ENCODE measurements at places on chromosomes 2 and 18.
A peak's percentile ranks its signal among the peaks of the same experiment; 100 is the strongest.

- DNase-seq: no peak
Observed at GRCh38 chr2:199727306-199727705, 123.7 kb downstream of the FTCDNL1 start.

DNA sequence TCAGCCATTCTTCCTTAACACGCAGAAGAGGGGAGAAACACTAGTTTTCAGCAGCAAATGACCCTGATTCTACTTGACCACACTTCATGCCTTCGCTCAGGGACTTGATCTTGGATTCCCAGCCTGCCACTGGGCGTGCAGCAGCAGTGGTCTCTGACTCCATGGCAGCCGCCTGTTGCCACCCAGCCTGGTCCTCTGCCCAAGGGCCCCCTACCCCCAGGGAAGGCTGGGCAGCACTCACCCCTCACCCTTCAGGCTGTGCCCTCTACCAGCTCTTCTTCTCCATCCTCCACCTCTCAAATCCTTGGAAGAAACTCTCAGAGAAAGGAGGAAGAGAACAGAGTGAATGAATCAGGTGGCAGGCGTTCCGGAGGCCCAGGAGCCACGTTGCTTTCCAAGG is 32.1 kb upstream of the RPL31 start:
- no peak for DNase-seq

DNA sequence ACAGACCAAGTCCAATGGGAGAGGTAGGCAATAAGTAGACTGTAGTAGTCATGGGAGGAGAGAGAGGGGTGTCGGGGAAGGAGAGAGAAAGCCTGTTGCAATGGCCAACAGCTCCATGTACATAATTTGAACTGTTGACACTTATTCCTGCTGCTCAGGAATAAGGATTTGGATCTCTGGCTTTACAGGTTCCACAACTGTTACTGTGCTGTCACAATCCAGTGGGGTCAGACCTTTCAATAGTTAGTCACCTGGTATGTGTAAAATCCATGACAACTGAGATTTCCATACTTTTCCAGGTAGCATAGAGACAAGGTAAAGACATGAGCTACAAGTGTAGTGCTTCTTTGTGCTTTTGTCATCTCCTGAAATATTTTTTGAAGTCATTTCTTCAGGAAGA is 47.5 kb upstream of the RIOK3 start:
- no peak for DNase-seq

DNA sequence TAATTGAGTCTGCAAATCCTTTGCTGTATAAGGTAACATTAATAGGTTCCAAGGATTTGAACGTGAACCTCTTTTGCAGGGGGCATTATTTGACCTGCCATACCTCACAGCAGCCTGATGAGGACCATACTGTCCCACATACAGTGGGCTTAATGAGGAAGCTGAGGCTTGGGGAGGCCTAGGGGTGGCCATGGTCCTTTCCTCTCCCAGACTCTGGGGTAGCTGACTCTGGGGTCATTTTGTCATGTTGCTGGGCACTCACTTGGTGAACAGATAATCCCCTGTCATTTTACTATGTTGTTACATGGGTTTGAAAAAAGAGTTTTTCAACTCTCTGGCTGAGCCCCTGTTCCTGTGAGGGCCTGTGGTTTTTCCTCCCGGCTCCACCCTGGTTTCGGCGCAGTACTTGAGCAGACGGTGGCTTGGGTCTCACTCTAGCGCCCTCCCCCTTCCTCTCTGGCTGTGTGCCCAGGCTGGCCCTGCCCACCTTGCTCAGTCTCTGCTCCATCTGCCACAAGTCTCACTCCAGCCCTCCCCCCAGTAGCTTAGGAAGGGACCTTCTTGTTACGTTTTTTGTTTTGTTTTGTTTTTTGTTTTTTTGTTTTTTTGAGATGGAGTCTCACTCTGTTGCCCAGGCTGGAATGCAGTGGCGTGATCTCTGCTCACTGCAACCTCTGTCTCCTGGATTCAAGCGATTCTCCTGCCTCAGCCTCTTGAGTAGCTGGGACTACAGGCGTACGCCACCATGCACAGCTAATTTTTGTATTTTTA is 21.0 kb downstream of the INPP4A start:
- peak; percentile 99 for DNase-seq

- DNase-seq: peak; percentile 17
Observed at GRCh38 chr2:134080386-134081089, 173.3 kb upstream of the MGAT5 start.

- DNase-seq: no peak
Observed at GRCh38 chr18:3100498-3101132, 87.7 kb upstream of the LPIN2 start.

DNA sequence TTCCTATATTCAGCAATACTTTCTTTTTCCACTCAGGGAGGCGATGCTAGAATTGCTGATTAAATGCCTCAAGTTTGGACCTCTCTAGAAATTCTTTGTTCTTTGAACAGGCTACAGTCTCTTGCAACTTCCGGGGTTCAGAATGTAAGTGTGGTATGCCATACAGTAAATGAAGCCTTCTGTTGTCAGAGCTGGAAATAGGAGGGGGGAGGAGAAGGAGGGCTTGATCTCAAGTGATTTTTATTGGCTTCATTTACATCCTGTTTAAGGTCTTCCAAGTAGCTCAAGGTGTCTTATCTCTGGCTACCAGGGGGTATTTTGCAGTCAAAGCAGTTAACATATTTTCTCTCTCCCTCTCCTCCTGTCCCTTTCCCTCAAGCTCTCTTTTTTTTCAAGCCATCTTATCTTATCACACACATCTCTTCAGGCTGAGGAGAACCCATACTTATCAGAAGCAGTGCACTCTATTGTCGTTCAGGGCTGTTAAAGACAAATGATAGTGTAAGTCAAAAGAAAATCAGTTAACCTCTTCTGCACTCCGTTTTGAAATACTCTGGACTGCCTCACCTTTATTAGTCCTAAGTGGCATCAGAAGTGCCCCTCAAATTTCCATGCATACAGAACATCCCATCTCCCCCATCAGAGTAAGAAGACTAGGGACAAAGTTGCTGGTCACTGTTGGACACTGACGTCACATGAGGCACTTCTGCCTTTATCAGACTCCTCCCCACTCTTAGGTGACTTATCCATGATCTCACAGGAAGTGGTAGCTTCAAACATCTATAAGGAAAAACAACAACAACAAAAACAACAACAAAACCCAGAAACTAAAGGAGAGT is 112.2 kb downstream of the ZNF521 start:
- no peak for DNase-seq

- DNase-seq: no peak
Observed at GRCh38 chr18:74248189-74248588, 43.6 kb downstream of the CYB5A start.

DNA sequence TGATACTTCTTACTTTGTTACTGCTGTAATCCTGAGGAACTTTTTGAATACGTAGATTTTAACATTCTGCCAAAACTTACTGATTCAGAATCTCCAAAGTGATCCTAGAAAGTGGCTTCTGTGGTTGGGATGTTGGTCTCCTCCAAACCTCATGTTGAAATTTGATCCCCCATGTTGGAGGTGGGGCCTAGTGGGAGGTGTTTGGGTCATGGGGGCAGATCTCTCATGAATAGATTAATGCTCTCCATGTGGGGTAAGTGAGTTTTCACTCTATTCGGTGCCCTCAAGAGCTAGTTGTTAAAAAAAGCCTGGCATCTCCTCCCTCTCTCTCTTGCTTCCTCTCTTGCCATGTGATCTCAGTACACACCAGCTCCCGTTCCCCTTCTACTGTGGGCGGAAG is 329.9 kb downstream of the HRH4 start:
- no peak for DNase-seq

DNA sequence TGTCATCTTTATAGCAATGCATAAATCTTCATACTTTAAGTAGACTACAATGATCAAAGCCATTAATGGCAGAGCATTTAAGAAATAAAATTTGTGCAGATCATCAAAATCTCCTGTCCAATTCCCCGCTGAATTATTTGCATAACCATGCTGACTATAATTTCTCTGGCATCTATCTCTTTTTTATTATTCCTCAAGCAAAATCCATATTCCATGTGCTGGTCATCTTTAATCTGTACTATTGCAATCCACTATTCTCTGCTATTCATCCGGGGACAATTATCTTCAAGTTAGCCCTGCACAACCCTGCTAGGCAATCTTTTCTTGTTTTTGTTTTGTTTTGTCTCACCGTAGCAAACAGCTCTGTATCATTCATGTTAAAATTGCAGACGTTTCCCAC is 1469.6 kb upstream of the NXPH2 start:
- no peak for DNase-seq

DNA sequence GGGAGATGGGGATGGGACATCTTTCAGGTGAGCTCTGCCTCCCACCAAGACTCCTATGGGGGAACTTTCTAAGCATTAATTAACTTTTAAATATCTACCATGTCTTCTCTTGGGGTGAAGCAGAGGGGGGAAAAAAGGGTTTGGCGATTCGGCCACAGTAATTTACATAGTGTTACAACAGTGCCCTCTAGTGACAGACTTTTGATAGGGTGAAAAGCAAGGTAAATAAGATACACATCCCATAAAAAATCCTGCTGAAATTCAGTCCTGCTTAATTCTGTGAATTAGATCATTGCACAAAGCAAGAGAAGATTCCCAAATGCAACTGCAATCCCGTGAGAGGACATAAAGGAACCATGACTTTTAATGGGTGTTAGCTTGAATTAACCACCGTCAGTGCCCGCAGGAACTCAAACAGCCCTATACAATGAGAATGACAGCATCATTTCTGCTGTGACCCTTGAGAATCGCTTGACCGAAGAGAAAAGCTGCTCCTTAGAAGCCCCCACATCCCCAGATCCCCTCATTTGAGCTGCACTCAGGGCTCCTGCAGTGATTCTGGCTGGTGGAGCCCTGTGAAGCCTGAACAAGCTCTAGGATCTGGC is 32.8 kb downstream of the FAM124B start:
- DNase-seq: no peak

- peak; percentile 17 for DNase-seq
Observed at GRCh38 chr2:176283291-176284068, 14.2 kb downstream of the MTX2 start.

GRCh38 chr18:24274837-24275236 is 122.8 kb downstream of the OSBPL1A start:
- no peak for DNase-seq

GRCh38 chr2:64989982-64990614 is 899 bp downstream of the SLC1A4 start:
- peak; percentile 16 for DNase-seq

GRCh38 chr2:206083602-206084438 is 2.2 kb downstream of the INO80D start:
- peak; percentile 40 for DNase-seq

GRCh38 chr2:238286987-238287736 is 1.2 kb downstream of the PER2 start:
- DNase-seq: peak; percentile 6

DNA sequence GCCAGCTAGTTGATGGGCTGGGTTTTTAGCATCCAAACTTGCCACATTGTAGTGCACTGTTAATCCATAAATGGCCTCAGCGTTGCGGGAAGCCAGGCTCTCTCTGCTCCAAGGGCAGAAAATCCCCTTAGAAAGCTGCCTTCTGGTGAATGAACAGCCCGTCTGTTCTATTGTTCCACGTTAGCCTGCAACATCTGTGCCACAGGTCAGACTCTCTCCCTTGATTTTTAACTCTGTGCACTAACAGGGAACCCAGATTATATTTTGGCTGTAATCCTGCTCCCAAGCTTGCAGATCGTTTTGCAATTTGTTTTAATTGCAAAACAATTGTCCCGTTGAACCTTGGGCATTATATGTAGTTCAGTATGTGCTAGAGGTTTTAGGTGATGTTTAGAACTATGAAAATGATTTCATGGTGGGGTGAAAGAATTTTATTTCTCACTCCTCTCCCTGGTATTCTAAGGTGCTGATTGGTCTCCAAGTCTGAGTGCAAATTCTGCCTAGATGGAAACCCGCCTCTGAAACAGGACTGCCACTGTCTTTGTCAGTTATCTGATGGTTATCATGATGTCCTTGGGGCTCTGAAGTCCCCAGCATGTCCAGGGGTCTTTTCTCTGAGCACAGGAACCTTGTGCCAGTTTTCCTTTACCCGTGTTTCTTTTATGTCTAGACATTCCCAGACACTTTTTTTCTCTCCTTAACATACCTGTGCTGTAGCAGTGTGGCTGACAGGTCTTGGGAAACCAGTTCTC is 106.6 kb downstream of the MAP4K4 start:
- DNase-seq: peak; percentile 85

- no peak for DNase-seq
Observed at GRCh38 chr2:136215908-136216472, 98.0 kb upstream of the CXCR4 start.

DNA sequence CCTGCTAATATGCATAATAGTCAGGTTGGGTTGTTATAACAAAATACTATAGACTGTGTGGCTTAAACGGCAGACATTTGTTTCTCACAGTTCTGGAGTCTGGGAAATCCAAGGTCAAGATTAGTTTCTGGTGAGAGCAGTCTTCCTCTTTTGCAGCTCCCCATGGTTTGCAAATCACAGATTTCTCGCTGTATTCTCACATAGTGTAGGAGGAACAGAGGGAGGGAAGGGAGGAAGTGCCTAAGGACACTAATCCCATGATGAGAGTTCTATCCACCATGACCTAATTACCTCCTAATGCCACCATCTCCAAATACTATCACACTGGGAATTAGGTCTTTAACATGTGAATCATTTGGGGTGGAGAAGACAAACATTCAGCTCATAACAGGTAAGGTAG is 20.1 kb upstream of the PTH2R start:
- no peak for DNase-seq

DNA sequence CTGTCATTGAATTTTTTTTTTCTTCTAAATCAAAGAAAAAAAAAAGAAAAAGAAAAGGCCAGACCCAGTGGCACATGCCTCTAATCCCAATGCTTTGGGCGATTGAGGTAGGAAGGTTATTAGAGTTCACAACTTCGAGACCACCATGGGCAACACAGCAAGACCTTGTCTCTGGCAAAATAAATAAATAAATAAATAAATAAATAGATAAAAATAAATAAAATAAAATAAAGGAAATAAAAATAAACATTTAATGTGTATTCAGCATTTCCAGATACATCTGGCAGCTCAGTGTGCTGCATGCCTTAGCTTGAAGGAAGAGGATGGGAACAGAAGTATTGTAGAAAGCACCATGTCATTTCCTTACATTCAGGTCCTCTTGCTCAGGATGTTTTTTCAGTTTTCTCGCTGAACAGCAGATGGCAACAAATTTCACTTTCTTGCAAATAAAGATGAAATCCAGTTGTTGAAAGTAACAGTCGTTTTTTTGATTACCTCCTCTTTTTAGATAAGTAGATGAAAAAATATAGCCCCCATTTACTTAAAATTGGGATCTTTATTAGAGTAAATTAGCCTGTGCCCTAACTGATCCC is 25.7 kb upstream of the FAM178B start:
- peak; percentile 66 for DNase-seq
